Stimulated activated CD4-positive, alpha-beta T cell treated with anti-CD3 and anti-CD28 coated beads, Interleukin-2, amount 100 ng/mL, for 48 hours (primary cell): ENCODE measurements at places on chromosomes 12 and 14.

GRCh38 chr12:68389305-68389704 is 57.1 kb upstream of the MDM1 start:
- DNase-seq, result no peak

GRCh38 chr12:107748472-107748871 is 12.5 kb downstream of the PRDM4 start:
- DNase-seq, result no peak

DNA sequence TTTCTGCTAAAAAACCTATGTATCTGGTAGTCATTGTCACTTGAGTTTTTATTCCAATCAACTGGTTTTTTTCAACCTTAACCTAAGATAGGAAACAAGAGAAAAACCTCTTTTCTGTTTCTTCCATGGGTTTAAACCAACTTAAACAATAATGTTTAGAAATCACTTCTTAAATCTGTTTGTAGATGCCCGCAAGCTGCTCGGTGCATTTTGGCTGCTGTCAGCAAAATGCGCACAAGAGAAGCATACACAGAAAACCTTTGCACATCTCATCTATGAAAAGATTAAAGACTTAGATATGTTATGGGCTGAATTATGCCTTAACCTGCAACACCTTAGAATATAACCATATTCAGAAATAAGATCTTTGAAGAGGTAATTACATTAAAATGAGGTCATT is 299.8 kb downstream of the ITPR2 start:
- DNase-seq, result no peak

DNA sequence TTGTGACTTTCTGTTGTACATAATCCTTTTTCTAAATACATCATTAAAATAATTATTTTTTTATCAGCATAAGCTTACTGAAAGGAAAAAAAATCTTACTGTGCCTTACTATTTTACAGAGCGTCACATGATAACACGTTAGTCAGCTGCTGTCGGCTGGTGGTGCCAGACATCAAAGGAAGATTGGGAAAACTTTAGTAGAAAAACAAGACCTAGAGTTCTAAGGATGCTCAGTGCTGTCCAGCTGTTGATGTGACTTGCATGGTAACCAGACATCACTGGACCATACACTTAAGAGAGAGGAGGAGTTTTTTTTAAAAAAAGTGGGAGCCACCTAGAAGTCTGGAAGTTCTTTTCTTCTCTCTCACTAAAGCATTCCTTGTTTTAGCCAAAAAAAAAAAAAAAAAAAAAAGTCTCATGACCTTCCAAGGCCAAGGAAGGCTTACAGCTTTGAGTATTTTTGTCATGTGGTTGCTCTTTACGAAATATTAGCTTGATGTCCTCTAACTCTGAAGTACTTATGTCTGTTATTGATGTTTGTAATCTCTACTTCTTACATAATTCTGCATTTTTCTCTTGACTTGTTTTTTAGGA is 4.5 kb downstream of the RASSF8 start:
- no peak for DNase-seq

DNA sequence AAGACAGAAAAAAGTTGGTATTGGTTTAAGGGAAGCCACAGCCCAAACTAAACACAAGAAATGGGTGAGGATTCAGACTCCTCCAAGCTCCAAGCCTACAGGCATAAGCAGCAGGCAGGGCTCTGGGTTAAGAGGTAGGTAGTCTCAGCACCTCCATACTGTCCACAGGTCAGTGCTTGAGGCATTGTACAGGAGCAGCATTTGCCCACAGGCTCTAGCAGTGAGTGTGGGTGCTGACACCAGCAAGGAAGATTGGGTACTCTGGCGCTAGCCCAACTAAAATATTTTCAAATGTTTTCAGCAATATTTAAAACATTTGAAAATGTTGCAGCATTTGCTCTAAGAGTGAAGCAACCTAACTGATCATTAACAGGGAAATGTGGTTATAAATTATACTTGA is 33.1 kb downstream of the FERMT2 start:
- DNase-seq, result no peak

DNA sequence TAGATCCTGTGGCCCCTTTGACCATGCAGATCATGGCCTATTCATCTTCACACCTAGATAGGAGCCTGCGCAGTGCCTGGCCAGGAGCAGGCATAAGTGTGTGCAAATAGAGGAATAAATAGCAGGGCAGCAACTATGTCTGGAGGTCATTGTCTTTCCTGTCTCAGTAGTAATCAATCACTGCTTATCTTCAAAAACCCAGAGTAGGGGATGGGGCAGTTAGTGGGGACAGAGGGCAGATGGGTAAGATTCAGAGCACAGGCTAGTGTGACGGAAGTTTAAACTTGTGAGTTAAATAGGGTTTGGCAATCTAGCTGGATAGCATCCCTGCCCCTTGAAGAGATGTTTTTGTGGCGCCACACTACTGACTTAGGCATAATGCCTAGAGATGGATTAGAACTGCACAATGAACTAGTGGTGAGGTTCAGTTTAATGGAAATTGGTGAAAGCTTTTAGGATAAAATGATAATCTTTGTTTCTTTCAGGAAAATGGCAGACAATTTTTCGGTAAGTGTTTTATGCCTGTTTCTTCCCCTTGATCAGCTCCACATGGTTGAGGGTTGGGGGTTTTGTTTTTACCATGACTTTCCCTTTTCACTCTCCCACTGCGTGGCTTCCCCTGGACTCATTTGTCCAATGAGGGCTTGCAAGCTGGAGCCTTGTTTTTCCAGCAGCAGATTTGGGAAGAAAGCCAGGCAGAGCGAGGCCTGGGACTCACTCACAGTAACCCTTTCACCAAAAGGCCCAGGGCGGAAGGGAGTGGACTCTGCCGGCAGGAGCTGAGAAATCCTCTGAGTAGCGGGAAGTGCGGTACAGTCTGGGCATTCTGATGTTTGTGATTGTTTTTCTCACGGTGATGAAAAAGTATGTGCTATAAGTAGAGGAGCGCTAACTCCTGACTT is 8.1 kb downstream of the LGALS3 start:
- no peak for DNase-seq

DNA sequence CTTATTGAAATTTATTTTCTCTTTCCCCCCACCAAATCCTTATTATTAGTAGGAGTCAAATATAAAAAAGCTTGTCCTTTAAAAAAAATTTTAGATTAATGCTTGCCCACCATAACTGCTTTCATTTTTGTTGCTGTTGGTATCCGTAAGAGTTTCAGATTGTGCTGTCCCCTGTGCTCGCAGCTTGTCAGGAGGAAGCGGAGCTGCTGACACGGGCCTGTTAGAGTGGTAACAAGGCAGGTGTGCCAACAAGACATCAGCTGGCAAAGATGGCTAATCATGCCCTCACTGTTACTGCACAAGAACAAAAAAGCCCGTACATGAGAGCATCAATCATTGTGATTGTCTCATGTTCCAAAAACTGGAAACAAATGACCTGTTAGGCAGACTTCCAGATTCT is 148.4 kb downstream of the ALG10B start:
- no peak for DNase-seq

- DNase-seq, result no peak
Observed at GRCh38 chr12:14979468-14979867, 6.6 kb downstream of the PDE6H start.

DNA sequence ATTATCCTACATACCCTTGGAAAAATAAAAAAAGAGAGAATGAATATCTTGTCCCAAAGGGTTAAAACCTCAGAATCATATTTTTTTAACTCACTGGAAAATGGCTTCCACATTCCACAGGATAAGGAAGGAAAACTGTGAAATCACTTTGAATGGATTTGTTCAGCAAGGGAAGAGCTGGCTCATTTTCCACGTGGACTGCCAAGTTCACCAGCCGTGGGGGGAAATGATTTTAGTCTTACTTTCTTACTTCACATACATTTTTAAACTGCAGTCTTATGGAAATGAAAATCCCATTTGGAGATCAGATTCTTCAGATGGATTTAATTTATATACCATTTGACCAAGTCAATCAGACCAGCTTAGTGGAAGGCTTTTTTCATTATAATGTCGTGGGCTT is 29.9 kb upstream of the AEBP2 start:
- no peak for DNase-seq

GRCh38 chr14:74660167-74660566 is 48.1 kb upstream of the LTBP2 start:
- no peak for DNase-seq

DNA sequence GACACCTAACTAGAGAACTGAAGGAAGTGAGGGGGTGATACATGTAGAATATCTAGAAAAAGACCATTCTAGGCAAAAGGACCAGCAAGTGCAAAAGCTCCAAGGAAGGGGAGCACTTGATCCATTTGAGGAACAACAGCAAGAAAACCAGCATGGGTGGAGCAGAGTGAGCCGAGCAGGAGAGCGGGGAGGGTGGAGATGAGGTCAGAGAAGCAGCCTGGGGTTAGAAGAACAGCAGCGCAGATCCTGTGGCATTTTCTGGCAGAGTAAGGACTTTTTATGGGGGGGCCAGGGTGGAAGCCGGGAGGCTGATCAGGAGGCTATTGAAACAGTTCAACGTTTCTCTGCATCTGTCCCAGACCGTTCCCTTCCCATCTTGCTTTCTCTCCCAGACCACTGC is 24.5 kb upstream of the TMCC3 start:
- no peak for DNase-seq

DNA sequence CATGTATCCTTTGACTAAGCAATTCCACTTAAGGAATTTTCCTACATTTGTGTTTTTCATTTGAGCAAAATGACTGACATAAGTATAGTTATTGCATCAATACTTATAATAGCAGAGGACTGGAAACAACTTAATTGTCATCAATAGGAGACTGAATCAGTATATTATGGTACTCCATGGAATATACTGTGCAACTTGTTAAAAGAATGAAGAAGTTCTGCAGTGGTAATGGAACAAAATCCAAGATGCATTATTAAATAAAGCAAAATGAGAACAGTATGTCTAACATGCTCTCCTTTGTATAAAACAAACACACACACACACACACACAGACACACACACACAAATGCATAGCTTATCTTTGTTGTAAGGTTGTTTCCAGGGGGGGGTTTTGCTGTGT is 303.1 kb downstream of the RAD51B start:
- DNase-seq, result no peak

GRCh38 chr14:104425763-104426646 is 153.6 kb upstream of the C14orf180 start:
- no peak for DNase-seq

DNA sequence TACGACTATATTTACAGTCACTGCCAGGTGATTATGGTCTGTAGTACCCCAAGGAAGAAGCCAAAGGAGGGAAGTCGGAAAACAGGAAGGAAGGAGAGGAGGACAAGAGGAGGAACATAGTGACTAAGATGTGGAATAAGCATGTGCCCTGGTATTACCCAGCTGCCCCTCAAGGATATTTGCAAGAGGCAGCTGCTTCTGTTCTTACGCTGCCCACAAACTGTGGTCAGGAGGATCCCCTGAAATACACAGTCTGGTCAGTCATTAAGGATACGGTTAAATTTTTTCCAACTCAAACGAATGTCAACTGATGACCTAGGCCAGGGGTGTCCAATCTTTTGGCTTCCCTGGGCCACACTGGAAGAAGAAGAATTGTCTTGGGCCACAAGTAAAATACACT is 126.5 kb downstream of the CMAS start:
- DNase-seq, result no peak

GRCh38 chr14:77086017-77086727 is 11.9 kb upstream of the CIPC start:
- DNase-seq, result no peak

DNA sequence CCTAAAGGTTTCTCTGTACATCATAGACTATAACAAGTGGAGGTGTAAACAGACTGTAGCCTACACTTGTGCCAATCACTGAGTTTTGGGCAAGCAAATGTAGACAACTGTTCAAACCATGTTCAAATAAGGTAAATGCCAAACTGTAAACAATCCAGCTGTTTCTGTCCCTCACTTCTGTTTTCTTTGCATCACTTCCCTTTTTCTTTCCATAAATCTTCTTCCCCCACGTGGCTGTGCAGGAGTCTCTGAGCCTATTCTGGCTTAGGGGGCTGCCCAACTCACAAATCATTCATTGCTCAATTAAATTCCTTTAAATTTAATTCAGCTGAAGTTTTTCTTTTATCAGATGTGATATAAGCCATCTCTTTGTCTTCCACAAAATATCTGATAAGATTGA is 65.1 kb upstream of the CPM start:
- no peak for DNase-seq

DNA sequence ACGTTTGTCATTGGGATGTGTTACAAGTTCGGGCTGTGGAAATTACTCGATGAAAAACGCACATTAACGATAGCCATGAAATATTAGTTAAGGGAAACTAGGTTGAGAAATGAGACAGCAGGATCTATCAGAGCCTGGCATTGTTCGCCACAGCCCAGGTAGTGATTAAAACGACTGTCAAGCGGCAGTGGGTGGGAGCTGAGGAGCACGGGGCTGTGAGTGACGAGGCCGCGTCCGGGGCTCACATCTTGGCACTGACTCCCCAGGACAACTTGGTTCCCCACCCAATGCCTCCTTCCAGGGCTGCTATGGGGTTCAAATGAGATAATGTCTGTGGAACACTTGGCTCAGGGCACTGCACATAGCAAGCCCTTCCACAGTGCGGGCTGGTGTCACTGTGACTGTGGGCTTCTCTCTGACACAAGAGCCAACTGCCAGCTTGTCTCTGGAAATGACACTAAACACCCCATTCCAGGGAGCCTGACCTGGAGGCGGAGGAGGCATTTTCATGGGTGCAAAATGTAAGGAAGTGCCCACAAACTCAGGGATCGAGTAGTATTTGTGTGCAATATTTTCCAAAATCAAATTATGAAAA is 19.3 kb downstream of the MMAB start:
- DNase-seq, result no peak

GRCh38 chr12:84911271-84912197 is 1.1 kb downstream of the SLC6A15 start:
- no peak for DNase-seq

DNA sequence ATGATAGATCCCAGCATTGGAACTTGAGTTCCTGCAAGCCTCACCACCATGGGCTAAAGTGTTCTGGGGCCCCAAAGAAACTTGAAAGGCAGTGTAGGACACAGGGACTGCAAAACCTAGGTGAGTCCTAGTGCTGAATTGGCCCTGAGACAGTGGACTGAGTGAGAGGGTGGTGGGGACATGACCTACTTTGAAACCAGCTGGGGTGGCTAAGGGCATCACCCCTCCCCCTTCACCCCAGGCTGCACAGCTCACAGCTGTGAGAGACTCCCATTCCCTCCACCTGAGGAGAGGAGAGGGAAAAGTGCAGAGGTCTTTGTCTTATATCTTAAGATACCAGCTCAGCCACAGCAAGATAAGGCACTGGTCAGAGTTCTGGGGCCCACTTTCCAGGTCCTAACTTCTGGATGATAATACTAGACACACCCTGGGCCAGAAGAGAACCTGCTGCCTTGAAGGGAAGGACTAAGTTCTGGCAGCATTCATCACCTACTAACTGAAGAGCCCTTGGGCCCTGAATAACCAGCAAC is 62.5 kb downstream of the MAPKAPK5 start:
- DNase-seq, result no peak

DNA sequence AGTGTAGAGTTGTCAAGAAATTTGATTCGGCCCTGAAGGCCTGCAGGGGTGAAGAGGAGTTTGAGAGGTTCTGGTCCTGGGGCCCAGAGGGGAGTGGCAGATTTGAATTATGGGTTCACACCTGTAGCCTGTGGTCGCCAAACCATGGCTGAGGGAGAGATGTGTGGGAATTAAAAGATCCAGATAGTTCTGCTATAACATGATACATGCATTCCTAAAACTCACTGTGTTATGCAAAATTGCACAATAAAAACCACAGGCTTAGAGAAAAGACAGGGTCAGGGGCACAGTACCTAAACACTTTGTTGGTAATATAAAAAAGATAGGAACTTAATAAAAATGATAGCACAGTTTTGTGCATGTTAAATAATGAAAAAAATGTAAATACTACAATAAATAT is 106.2 kb downstream of the TMEM30B start:
- no peak for DNase-seq
